ENCODE measurements at places on chromosomes 6 and 20.

DNA sequence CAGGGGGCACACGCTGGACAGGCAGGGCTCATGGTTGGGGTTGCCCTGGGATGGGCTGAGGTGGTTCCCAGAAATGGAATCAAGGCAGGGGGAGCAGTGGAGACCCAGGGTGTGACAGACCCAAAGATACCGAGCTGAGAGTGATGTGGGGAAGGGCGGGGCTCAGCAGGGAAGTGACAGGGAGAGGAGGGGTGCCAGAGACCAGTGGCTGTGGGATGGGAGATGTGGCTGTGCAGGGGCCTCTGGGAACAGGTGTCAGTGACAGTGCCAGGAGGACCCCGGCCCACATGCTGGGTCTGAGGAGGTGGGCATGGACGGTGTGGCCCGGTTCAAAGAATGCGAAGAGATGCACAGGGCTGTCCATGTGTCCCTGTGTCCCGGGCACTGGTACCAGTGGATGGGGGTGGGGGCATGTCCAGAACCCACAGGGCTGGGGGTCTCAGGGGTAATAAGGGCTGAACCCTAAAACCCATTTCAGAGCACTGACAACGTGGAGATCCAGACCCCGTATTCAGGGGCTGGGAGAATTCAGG is 1.0 kb downstream of the CABLES2 start:
- no peak for DNase-seq

GRCh38 chr20:38537176-38537575 is 43.8 kb upstream of the ADIG start:
- no peak for DNase-seq

- DNase-seq, result no peak
Measured at GRCh38 chr6:134619077-134619476, 301.2 kb upstream of the SGK1 start.

DNA sequence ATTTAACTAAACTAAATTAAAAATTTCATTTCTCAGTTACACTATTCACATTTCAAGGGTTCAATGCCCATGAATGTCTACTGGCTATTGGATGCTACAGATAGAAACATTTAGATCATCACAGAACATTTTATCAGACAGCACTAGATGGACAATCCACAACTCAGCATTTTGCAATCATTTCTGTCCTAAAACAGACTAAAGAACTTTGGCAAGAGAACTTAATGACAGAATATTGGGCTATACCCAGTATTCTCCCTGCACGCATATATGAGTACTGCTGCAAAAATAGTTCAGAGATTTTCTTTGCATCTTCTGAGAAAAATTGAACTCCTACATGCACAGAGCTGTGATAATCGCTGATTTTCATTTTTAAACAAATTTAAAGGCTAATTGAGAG is 36.1 kb upstream of the FBXO30 start:
- no peak for DNase-seq
